Brain microvascular endothelial cell (primary cell): ENCODE measurements at places on chromosomes 11 and 22.

DNA sequence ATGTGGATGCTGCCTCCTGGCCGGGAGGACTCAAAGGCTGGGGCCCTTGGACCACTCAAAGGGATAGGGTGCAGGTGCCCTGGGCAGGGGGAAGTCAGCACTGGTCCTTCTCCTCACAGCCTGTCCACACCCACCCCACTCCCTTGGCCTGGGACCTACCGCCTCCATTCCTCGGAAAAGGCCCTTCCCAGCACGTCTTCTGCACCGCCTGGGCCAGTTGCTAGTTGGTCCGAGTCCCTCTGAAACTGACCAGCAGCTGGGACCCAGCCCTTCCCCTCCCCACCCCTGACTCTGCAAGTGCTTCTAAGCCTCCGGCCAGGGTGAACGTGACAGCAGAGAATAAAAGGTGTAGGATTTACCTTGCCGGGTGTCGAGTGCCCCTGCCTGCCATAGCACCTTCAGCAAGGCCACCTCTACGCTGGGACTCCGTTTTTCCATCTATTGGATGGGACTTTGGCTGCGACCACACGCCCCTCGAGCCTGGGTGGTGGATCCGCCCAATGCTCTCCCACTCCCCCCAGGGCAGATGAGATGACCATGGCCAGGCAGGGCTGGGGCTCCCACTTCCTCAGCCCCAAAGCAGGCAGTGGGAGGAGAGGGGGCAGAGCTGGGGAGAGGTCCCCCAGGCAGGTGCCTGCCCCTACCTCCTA, 37.3 kb downstream of the OSBPL5 start:
- DNase-seq: no peak

DNA sequence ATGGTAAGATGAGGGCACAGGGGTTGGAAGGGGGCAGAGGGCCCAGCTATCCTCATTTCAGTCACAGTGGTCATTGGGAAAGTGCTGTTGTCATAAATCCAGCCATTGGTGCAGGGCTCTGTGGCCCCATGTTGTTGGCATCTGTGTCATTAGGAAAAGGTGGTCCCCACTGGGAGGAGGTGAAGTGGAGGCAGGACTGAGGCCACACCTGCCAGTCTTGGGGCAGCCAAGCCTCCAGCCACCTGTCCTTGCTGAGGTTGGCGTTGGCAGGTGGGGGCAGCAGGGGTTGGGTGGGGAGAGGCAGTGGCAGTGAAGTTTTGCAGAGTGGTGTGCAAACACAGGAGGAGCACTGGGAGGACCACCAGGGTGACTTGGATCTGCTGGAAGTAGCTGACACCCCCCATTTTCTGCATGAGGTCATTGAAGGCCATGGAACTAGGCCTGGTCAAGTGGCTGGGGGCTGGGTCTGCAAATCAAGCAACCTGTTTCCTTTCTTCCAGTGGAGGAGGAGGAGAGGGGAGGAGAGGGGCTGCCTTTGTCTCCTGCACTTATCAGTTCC, 25.3 kb downstream of the SLC22A6 start:
- no peak for DNase-seq

- no peak for DNase-seq
Observed at GRCh38 chr11:102007567-102008437, 39.4 kb upstream of the CFAP300 start.

DNA sequence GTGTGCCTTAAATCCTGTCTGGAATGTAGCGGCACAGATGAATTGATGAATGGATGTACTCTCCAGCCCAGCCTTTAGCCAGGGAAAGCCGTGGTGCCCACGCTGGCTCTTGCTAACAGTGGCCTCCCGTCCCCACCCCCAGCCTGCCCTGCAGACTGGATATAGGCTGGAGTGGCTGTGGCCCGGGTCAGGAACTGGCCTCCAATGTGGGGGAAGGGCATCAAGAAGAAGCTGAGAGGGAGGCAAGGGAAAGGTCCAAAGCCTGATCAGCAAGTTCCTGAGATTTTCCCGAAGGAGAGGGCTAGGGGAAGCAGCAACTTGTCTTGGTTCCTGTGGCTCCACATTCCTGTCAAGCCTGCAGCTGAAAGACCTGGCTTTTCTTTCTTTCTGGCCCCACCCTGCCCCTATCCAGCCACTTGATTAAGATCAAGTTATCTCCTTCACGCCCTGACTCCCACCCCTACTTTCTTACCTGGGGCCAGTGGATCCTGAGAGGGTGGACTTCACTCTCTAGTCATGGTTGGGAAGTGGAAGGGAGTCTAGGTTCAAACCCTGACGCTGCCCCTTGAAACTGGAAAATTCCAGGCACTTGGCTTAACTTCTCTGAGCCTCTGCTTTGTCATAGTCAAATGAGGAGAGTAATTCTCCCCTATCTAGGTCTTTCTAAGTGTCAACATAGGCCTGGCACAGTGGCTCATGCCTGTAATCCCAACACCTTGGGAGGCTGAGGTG, 11.0 kb upstream of the MICALL1 start:
- DNase-seq: no peak

DNA sequence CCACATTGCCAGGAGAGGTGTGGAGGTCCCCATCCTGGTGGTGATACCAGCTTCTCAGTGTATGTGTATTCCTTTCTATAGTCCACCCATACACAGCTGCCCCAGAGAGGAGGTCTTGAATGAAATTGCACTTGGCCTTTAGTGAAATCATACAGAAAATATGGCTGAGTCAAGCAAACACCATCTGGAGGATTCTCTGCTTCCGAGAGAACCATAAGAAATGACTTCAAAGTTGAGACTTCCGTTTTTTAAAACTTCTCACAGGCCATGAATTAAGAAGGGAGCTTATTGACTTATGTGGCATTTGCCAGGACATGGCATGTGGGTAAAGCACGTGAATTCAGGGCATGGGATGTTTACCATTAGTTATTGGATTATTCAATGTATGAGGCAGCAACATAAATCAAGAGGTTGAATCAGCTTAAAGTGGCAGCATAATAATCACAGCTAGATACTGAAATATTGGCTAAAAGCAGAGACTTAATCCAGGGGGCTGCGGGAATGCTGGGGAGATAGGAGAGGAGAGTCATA, 119.1 kb upstream of the MTNR1B start:
- DNase-seq: no peak

- no peak for DNase-seq
Observed at GRCh38 chr11:121611242-121611641, 158.5 kb upstream of the SORL1-AS1 start.

DNA sequence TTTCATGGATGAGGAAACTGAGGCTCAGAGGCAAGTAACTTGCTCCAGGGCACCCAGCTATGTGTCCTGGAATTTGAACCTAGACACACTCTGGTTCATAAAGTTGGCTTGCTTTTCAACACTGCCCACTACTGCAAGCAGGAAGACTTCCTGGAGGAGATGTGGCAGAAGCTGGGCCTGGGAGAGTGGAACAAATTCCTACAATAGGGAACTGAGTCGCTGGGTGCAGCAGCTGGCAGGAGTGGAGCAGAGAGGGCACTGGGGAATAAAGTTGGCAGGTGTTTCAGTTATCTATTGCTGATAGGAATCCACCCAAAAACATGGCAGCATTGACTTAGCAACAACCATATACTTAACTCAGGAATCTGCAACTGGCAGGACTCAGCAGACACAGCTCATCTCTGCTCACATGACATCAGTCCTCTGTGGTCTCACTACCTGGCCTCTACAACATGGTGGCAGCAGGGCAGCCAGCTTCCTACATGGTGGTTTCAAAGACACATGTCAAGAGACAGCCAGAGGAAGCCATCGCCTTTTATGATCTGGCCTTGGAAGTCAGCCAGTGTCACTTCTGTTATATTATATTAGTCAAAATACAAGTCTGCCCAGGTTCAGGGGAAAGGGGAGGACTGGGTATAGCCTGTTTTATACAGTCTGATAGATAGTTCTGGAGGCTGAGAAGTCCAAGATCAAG, 10.6 kb upstream of the CARD10 start:
- no peak for DNase-seq

DNA sequence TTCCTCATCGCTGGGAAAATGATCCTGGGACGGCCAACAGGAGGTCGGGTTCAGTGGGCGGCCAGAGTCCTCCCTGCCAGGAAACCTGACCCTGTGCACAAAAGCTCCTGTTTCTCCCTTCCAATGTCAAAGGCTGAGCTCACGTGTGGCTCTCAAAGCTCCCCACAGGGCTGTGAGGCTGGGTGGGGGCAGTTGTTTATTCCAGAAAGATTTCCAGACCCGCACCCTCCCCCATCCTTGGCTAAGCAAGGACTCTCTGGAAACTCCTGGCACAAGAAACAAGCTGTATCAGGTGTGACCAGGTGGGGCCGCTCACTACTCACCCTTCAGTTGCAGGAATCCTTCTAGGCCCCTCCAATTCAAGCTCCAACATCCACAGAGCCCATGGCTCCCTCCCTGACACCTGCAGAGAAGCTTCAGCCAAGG, 131.9 kb downstream of the SHANK2 start:
- no peak for DNase-seq

GRCh38 chr11:111918390-111919256, at the start of gene C11orf52:
Gene C11orf52 (plus strand): TSS chr11:111918913. CDS start chr11:111918973, 60 bp downstream.
- DNase-seq: no peak

- peak; percentile 79 for DNase-seq
Observed at GRCh38 chr11:9859554-9860305, 195.9 kb downstream of the SWAP70 start.

- no peak for DNase-seq
Observed at GRCh38 chr11:13119941-13120520, 110.9 kb downstream of the RASSF10 start.

DNA sequence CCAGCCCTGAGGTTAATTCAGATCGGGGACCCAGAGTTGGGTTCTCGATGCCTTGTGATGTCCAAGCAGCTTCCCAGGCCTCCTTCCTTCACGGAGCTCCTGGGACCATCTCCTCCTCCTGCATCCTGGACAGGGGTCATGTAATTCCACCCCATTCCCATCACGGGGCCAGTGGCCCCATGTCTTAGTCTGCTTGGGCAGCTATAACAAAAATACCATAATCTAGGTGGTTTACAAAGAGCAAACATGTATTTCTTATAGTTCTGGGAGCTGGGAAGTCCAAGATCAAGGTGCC, 41.7 kb upstream of the PRDM11 start:
- DNase-seq: no peak

- DNase-seq: no peak
Observed at GRCh38 chr11:103434073-103434411, 324.8 kb downstream of the DYNC2H1 start.

- DNase-seq: no peak
Observed at GRCh38 chr11:59191095-59191494, 19.2 kb downstream of the DTX4 start.

- no peak for DNase-seq
Observed at GRCh38 chr11:73388265-73389133, 12.3 kb downstream of the RELT start.

GRCh38 chr11:112831041-112831440, 130.2 kb upstream of the NCAM1 start:
- no peak for DNase-seq

DNA sequence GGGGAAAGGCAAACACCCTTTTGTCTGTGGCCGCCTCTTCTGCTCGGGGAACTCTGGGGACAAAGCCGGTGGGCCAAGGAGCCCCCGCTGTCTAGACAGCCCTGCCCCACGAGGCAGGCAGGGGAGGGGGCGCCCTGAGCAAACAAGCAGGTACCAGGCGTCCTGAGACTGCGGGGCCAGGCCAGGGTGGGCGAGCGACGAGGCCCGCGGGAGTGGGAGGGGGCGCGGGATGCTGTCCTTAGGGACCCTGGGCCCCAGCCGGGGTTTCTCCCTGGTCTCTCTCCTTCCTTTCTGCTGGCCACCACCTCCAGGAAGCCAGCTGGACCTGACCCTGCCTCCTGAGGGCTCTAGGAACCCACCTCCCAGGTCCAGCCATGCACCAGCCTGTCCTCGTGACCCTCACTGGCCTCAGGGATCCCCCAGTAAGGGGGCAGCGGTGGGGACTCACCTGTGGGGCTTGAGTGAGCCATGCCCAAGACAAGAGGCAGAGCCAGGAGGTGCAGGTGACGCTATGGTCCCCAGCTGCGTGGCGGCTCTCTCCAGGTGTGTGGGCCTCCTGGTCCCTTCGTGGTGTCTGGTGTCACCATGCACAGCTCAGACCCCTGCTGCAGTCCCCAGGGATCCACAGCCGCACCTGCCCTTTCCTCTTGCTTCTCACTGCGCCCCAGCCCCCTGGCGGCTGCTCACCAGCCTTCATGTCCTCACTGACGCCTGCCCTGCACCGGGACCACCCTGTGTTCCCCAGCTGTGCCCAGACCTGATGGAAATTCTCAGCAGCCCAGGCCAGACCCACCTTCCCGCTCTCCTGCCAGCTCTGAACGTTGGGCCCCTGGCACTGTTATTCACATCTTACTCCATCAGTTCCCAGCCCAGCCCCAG, 26.5 kb upstream of the MUC5AC start:
- no peak for DNase-seq

GRCh38 chr11:7515447-7515886, 1.7 kb downstream of the PPFIBP2 start:
- no peak for DNase-seq

GRCh38 chr11:102831489-102832440, 11.6 kb downstream of the MMP3 start:
- peak; percentile 51 for DNase-seq

DNA sequence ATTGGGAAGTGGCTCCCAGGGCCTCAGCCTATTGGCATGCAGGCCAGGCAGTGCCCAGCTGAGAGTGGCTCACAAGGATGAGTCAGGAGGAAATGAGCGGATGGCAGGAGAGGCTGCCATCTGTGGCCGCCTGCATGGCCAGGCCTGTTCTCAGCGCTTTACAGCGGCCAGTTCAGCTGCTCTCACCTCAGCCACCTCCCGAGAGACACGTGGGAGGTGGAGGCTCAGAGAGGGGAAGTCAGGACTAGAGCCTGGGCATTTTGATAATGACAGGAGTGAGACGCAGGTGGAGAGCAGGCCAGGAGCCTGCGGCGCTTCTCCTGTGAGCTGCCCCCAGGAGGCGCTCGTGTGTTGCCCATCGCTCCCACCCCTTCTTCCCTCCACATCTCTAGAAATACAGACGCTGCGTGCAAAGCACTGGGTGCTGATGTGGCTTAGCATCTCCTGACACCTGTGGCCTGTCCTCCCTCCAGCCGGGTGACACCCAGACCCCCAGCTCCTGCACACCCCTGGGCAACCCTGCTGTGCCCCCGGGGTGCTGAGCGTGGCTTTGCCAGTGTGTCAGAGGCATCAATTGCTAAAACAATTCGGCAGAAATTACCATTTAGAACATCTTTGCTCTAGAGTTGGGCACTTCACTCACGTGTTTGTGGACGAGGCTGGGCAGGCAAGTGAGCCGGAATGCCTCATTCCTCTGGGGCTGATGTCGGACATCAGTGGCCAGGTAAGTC, 21.4 kb upstream of the PANX2 start:
- DNase-seq: peak; percentile 33

DNA sequence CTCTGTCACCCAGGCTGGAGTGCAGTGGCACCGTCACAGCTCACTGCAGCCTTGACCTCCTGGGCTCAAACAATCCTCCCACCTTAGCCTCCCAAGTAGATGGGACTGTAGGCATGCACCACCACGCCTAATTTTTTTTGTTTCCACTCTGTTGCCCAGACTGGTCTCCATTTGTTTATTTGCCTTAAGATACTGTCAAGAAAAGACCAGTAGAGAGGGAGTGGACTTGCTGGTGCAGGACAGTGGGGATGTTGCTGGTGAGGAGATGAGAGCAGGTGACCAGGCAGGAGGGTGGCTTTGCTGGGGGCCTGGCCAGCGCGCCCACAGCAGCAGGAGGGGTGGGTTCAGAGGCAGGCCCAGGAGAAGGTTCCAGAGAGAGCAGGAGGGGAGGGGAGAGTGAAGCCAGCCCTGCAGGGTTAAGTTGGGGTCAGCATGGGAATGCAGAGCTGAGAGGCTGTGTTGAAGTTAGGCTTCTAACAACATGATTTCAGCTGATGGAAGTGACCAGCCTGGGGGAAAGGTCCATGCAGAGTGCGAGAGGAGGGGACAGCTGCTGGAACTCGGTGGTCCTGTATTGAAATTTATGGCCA, 35.8 kb downstream of the NADSYN1 start:
- DNase-seq: no peak
